ENCODE measurements at places on chromosomes 7 and 10.
A peak's percentile ranks its signal among the peaks of the same experiment; 100 is the strongest.

GRCh38 chr7:76053461-76053860, 5.6 kb downstream of the MDH2 start:
- peaks cover 20% of the 10 kb centered on the region for H3K4me1 ChIP-seq
- peaks cover 51% of the 10 kb centered on the region for H3K36me3 ChIP-seq
- peak overlapping the region; percentile 68 for H3K27ac ChIP-seq
- no peak overlapping the region for H3K4me3 ChIP-seq

- H3K4me3 ChIP-seq: no peak overlapping the region
- H3K27ac ChIP-seq: no peak overlapping the region
- no peak for DNase-seq
These were observed 113.2 kb upstream of the INHBA start for GRCh38 chr7:41816111-41816510.

DNA sequence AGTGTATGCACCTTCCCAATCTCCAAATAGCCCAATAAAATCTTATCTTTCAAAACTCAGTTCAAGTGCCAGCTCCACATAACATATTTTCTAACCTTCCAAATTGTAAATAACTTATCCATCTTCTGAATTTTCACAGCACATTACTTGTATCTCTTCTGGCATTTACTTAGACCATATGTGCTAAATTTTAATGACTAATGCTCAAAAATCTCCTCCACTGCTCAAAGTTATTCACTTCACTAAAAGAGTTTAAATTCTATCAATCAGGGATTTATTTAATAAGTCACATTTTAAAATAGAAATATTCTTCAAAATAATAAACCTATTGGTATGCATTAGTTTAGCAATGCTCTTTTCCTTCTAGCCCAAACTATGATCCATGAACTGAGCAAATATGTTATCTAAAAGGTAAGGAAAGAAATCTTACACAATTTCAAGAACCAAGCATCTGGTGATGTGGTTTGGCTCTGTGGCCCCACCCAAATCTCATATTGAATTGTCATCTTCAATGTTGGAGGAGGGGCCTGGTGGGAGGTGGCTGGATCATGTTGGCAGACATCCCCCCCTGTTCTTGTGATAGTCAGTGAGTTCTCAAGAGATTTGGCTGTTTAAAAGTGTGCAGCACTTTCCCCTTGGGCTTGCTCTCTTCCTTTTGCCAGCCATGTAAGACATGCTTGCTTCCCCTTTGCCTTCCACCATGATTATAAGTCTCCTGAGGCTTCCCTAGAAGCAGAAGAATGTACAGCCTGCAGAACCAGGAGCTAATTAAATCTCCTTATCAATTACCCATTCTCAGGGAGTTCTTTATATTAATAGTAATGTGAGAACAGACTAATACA, 28.1 kb upstream of the GPR22 start:
- peak; percentile 8 for DNase-seq
- no peaks in the 10 kb centered on the region for H3K27me3 ChIP-seq
- peaks cover 3% of the 10 kb centered on the region for H3K4me1 ChIP-seq
- no peak overlapping the region for H3K27ac ChIP-seq

GRCh38 chr10:116105264-116105663, 167.7 kb downstream of the GFRA1 start:
- H3K36me3 ChIP-seq: no peaks in the 10 kb centered on the region
- H3K27ac ChIP-seq: no peak overlapping the region
- DNase-seq: no peak
- H3K4me1 ChIP-seq: no peaks in the 10 kb centered on the region
- H3K4me3 ChIP-seq: no peak overlapping the region
- no peaks in the 10 kb centered on the region for H3K27me3 ChIP-seq

DNA sequence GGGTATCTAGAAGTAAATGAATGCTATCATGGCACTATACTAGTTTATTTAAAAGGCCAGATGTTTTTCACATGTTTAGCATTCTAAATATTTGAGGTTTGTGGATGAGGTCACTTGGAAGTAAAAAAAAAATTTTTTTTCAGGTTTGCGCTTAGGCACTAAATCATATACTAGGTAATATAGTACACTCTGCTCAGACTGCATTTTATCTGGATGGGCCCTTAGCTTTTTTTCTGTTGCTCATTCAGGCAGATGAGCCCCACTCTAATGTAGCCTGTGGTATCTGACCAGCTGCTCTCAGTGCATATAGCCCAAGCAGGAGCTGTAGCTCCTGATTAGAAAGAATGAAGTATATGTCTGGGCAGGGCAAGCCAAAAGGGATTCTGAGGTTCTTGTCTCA, 210.1 kb downstream of the AUTS2 start:
- DNase-seq: no peak
- no peak overlapping the region for H3K27ac ChIP-seq
- no peaks in the 10 kb centered on the region for H3K4me1 ChIP-seq
- no peaks in the 10 kb centered on the region for H3K27me3 ChIP-seq
- no peak overlapping the region for H3K4me3 ChIP-seq

DNA sequence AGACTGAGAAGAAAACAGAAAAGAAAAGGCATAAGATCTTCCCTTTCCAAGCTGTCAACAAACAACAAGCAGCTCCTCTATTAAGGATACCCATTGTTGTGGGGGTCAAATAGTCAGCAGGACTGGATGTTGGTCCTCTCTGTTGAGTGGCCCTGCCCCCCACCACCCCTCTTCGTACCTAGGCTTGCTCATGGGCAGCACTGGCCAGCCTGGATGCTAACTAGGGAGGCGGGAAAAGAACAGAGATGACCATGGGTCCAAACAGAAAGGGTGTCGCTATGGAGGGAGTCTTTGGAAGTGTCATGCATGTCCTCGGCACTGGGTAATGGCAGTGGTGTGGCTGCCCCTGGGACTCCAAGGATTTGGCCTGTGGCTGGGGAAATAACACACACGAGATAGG, 45.6 kb downstream of the SPDYE5 start:
- H3K27ac ChIP-seq: no peak overlapping the region
- H3K4me3 ChIP-seq: no peak overlapping the region
- H3K36me3 ChIP-seq: peaks cover 28% of the 10 kb centered on the region

- H3K27me3 ChIP-seq: no peaks in the 10 kb centered on the region
- no peaks in the 10 kb centered on the region for H3K36me3 ChIP-seq
- DNase-seq: no peak
- peaks cover 11% of the 10 kb centered on the region for H3K4me1 ChIP-seq
- peak overlapping the region; percentile 77 for H3K4me3 ChIP-seq
- peak overlapping the region; percentile 49 for H3K27ac ChIP-seq
These were observed 715 bp upstream of the PANK1 start for GRCh38 chr10:89645742-89646172.

- peak overlapping the region; percentile 93 for H3K27ac ChIP-seq
- H3K27me3 ChIP-seq: no peaks in the 10 kb centered on the region
- peak overlapping the region; percentile 88 for H3K4me3 ChIP-seq
- peak; percentile 96 for DNase-seq
- H3K36me3 ChIP-seq: peaks cover 27% of the 10 kb centered on the region
These were observed 713 bp downstream of the LZTS2 start for GRCh38 chr10:101000127-101000914.

DNA sequence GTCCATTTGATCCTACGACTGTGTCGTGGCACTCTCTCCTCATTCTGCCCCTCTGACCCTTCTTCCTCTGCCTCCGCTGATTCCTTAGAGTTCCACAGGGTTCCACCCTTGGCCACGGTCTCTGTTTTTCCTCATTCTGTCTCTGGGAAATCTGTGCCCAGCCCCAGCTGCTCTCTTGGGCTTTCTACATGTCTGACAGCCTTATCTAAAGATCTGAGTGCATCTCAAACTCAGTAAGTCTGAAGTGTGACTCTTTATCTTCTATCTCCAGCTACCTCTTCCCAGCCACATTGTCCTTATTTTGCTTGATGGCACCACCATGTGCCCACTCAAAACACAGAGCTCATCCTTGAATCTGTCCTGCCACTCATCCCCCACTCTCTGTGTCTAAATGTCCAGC, 62.1 kb upstream of the AQP1 start:
- H3K27ac ChIP-seq: no peak overlapping the region
- no peak overlapping the region for H3K4me3 ChIP-seq
- no peaks in the 10 kb centered on the region for H3K27me3 ChIP-seq
- H3K36me3 ChIP-seq: no peaks in the 10 kb centered on the region
- no peaks in the 10 kb centered on the region for H3K4me1 ChIP-seq
- peak; percentile 62 for DNase-seq

DNA sequence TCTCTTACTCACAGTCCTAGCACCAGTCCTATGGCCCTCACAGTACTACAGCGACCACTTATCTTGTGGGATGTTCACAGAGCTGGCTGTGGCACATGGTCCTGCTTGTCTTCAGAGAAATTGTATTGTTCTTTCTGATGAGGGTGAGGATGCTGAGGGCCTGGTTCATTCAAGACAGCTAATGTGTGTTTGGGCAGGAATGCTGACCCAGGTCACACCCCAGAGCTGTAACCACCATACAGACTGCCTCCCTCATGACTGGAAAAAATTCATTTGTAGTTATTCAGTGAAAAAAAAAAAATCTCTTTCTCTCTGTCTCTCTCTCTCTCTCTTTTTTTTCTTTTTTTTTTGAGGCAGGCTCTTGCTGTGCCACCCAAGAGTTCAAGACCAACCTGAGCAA, 83.5 kb downstream of the KLF6 start:
- H3K4me3 ChIP-seq: no peak overlapping the region
- no peaks in the 10 kb centered on the region for H3K36me3 ChIP-seq
- no peak overlapping the region for H3K27ac ChIP-seq
- H3K27me3 ChIP-seq: peaks cover 4% of the 10 kb centered on the region

DNA sequence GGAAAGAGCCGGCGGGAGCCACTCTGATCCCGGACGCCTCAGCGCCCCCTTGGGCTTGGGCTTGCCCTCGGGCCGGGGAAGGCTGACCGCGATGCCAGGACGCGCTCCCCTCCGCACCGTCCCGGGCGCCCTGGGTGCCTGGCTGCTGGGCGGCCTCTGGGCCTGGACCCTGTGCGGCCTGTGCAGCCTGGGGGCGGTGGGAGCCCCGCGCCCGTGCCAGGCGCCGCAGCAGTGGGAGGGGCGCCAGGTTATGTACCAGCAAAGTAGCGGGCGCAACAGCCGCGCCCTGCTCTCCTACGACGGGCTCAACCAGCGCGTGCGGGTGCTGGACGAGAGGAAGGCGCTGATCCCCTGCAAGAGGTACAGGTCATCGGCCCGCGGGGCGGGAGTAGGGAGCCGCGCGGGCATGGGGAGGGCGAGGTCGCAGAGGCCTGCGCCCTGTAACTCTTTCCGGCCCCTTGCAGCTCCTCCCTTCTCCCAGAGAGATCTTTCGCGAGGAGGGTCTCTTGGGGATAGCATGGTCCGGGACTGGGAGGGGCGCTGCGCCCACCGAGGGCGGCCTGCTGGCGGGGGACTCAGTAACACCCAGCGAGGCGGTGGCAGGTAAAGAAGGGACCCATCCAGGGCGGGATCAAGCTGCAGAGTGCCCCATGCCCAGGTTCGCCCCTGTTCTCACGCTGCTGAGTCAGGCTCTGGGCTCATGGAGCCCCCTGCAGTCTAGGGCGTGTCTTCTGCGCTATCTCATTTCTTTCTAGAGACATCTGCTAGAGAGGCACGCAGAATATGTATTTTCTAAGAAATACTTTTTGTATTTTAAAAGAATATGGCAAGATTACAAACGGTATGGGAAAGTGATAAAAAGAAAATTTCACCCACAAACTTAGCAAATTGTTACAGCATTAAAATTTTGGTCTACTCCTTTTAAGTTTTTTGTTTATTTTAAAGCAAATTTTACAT, 687 bp downstream of the EPDR1 start:
- H3K4me1 ChIP-seq: peaks cover 3% of the 10 kb centered on the region
- peaks cover 22% of the 10 kb centered on the region for H3K27me3 ChIP-seq
- peak overlapping the region; percentile 48 for H3K27ac ChIP-seq

- no peaks in the 10 kb centered on the region for H3K27me3 ChIP-seq
- H3K36me3 ChIP-seq: no peaks in the 10 kb centered on the region
- no peak for DNase-seq
- no peaks in the 10 kb centered on the region for H3K4me1 ChIP-seq
- H3K27ac ChIP-seq: no peak overlapping the region
These were observed 194.2 kb upstream of the NPSR1 start for GRCh38 chr7:34463830-34464229.

DNA sequence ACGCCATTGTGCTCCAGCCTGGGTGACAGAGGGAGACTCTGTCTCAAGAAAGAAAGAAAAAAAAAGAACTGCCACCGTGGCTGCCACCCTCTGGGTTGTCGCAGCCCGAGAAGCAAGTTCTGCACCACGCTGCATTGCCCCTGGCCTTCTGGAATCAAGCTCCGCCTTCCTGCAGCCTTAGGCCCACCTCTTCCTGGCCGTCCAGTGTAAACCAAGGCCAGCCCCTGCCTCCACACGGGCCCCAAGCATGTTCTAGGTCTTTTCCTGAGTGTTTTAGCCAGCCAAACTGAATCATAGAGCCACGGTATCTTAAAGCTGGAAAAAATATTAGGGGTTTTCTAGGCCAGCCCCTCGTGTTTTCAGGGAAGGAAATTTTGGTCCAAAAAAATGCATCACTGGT, 188.9 kb downstream of the CCDC3 start:
- no peak overlapping the region for H3K4me3 ChIP-seq
- no peak overlapping the region for H3K27ac ChIP-seq
- no peaks in the 10 kb centered on the region for H3K36me3 ChIP-seq
- H3K27me3 ChIP-seq: peaks cover 4% of the 10 kb centered on the region
- H3K4me1 ChIP-seq: peaks cover 6% of the 10 kb centered on the region

DNA sequence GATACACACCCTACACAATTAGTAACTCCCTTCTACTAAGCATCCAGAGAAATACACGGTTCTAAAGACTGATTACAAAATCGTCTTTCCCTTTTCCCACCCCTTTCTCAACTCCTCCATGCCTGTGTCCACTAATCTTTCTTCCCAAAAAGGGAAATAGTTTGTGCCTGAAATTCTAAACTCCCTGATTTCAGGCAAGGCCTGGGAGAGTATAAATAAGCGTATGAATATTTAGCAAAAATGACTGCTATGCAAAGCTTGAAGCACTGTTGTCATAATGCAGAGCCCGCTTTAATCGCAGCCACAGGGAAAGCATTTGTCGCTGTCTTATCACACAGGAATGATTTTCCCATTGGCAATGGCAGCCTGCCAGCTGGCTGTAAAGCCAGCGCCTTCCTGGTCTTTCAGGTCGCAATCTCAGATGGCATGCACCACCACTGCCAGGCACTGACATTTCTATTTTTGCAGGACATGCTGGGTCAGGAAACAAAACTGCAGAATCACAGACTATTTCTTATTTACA, 142.9 kb upstream of the PCGF5 start:
- DNase-seq: no peak
- no peaks in the 10 kb centered on the region for H3K4me1 ChIP-seq
- no peaks in the 10 kb centered on the region for H3K36me3 ChIP-seq
- H3K27ac ChIP-seq: no peak overlapping the region

DNA sequence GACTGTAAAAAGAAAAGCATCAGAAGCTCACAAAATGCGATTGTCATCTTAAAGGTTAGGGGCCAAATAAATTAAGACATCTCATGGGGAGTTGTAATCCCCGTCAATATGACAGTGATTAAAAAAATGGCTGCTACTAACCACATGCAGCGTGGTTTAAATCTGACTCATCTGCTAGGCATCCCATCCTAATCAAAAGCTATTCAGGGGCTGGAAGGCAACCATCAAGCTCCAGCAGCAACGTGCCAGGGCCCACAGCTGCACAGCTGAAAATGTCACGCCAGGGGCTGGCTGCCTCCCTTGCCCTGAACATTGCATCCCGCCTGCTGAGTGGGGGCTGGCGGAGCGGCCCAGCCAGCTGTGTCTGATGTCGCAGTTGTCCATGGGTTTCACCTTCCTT, 66.3 kb upstream of the FRMD4A start:
- H3K4me1 ChIP-seq: peaks cover 30% of the 10 kb centered on the region
- H3K27ac ChIP-seq: peak overlapping the region; percentile 97
- peaks cover 3% of the 10 kb centered on the region for H3K27me3 ChIP-seq
- H3K36me3 ChIP-seq: no peaks in the 10 kb centered on the region

- no peak overlapping the region for H3K27ac ChIP-seq
- H3K4me3 ChIP-seq: no peak overlapping the region
- no peaks in the 10 kb centered on the region for H3K36me3 ChIP-seq
- no peaks in the 10 kb centered on the region for H3K4me1 ChIP-seq
These were observed 42.4 kb upstream of the NANOS1 start for GRCh38 chr10:118986815-118987790.

- H3K36me3 ChIP-seq: no peaks in the 10 kb centered on the region
- H3K27me3 ChIP-seq: no peaks in the 10 kb centered on the region
- H3K4me3 ChIP-seq: no peak overlapping the region
- H3K27ac ChIP-seq: no peak overlapping the region
These were observed 418.7 kb downstream of the MAGI2 start for GRCh38 chr7:79034730-79035129.
